ENCODE measurements at places on chromosomes 16 and 17.

DNA sequence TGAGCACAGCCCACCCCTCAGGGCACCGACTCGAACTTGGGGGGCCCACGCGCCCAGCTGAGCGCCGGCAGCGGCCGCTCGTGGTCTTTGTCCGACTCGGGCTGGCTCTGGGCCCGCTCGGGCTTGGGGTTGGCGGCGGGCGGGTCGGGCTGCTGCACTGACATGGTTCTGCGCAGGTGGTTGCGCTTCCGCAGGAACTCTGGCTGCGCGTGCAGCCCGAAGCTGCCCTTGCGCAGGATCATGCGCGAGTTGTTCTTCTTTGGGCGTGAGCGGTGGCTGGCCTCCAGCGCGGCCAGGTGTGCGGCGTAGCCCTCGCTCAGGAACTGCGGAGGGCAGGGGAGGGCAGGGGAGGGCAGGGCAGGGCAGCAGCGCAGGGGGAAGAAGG, 11.1 kb downstream of the PIMREG start:
- DNase-seq, result no peak

- DNase-seq, result peak; percentile 67
These were observed 230.9 kb downstream of the MRTFB start for GRCh38 chr16:14302031-14302398.

GRCh38 chr17:70343114-70343513, 173.8 kb downstream of the KCNJ2 start:
- no peak for DNase-seq

GRCh38 chr17:81973432-81973831, 4.0 kb upstream of the ASPSCR1 start:
- DNase-seq, result no peak

DNA sequence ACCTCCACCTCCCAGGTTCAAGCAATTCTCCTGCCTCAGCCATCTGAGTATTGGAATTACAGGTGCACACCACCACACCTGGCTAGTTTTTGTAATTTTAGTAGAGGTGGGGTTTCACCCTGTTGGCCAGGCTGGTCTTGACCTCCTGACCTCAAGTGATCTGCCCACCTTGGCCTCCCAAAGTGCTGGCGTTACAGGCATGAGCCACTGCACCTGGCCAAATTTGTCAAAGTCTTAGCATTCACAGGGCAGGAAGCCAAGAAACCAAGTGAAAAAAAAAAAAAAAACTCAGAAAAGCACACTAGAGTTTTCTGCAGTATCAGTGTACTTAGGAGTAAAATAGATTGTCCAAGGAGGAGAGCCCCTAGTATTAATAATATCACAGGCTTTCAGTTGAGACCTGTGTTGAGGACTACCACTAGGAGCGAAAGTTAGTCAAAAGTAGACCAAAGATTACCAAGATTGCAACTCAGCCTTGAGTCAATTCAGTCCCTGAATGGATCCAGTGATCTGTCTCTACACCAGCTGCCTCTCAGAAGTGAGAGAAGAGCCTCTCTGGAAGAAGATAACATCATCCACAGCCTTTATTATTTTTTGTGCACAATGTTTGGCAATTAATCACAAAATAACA, 159.7 kb downstream of the CEP112 start:
- no peak for DNase-seq

- no peak for DNase-seq
These were observed 25.1 kb downstream of the C16orf54 start for GRCh38 chr16:29720703-29721102.

GRCh38 chr16:14042706-14043105, 28.4 kb upstream of the MRTFB start:
- DNase-seq, result no peak

DNA sequence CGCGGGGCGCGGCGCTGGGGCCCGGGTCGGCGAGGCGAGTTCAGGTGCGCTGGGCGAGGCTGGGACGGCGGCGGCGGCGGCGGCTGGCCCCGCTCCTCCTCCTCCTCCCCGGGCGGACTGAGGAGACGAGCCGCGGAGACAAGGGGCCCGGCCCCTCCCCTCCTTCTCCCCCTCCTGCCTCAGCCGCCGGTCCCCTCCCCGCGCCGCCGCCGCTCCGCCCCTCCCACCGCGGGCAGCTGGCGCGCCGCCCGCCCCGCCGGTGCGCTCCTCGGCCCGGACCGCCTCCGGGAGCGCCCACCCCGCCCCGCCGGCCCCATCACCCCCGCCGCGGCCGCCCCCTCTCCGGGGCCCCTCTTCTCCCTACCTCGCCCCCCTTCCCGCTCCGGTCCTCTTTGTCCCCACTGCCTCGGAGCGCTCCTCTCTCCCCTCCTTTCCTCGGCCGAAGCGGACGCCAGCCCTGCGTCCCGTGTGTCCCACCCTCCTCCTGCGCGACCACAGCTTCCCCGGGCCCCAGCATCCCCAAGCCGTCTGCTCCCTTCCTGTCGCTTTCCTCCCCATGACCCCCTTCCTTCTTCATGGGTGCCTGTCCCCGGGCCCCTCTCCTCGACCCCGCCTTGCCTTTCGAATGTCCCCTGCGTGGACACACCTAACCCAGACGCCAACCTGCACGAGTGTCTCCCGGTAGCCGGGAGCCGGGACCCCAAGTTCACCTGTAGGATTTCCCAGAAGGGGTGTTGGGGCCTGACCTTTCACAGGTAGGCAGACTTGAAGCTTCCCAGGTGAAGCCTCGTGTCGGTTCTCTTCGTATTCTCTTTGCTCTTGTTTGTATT, at the start of gene TOX3:
TOX3 (minus strand) TSS at position 140 of the 830 bp plus-strand sequence. CDS start 420 bp downstream, outside the sequence.
- no peak for DNase-seq

DNA sequence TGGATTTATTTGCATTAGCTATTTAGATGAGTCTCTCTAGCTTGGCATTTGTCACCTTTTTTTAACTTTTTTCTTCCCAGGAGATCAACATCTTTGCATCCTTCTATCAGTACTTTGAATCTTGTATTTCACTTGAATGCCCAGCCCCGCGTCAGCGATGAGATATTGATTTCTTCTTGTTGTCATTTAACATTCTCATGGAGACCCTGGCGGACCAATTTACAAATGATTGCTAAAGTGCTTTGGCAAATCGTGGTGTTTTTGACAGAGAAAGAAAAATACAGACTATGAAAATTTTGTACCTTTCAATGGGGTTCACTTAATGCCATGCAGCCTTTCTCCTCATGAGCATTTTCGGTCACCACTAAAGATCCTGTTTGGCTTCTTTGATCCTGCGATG, 269.7 kb downstream of the ABCC12 start:
- DNase-seq, result no peak

GRCh38 chr17:80086081-80086480, 15.3 kb upstream of the GAA start:
- no peak for DNase-seq

DNA sequence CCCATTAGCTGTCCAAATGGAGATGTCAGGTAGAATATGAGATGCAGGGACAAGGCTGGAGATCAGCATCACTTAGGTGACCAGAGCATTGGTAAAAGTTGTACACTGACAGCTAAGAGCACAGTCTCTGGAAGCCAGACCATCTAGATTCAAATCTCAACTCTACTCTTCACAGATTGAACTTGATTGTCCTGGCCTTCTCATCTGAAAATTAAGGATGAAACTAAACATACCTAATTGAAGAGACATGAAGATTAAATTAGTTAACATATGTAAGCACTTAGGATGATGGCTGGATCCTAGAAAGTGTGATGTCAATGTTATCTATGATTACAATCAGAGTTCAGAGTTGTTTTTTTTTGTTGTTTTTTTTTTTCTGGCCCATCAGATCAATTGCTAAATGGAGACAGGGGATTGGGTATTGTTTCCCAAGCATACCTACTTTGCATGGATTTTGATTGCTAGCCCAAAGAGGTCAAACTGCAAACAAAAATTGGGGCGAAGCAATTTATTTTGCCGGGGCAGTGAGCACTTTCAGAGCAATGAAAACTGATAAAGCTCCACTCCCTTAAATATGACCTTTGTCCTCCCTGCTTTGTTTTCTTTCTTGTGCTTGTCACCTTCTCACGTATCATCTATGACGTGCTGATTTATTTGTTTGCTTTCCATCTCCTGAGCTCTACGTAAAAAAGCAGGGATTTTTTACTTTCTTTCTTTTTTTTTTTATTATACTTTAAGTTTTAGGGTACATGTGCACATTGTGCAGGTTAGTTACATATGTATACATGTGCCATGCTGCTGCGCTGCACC, 217.6 kb upstream of the CPHXL start:
- no peak for DNase-seq

DNA sequence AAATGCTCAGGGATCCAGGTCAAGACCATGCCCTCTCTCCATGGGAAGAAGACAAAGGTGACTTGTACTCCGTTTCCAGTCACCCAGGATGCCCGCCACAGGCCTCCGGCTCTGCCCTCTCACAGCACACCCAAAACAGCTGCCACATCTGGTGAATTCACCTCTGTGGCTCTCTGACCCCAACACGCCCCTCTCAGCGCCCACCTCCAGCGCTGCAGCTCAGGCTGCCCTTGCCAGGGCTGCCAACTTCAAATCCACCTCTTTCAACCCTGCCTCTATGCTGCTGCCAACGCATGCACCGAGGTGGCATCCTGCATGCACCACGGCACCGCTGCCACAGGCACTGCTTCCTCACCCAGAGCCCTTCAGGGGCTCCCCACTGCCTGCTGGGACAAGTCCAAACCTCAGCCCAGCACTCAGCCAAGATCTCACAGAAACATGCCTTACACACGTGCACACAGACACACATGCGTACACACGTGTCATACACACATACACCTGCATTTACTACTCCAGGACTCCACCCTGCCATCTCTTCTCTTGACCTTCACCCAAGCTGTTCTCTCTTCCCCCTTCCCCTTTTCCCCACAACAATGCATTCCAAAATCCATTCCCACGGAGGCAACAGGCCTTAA, 7.5 kb downstream of the HID1 start:
- DNase-seq, result no peak

- DNase-seq, result no peak
These were observed 16.4 kb upstream of the SMG8 start for GRCh38 chr17:59193336-59193862.

GRCh38 chr16:58753711-58754134, 19.6 kb upstream of the GOT2 start:
- DNase-seq, result no peak

GRCh38 chr16:65574326-65574966, 452.6 kb upstream of the CDH11 start:
- peak; percentile 67 for DNase-seq

DNA sequence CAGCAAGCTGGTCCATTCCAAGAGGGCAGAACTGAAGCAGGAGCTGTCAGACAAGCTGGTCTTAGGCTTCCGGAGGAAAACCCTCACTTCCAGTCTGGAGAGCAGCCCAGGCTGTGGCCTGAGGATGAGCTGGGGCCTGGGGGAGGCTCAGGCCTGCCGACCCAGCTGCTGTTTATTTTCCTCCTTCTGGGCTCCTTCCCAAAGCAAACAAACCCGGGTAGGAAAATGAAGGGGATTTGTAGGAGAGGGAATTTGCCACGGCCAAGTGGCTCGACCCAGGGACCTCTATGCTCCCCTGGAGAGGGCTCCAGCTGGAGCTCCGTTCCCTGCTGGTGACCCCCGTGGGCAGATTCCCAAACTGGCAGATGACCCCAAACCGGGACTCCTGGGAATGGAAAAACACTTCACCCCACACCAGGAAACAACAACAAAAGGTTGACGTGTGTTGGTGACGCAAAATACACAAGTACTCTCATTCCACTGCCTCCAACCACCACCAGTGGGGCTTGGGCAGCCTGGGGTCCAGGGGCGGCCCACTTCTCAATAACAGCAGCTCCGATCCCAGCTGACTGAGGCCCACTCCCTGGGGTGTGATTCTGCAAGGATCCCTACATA, 8.8 kb downstream of the JUP start:
- DNase-seq, result peak; percentile 47

GRCh38 chr17:61385577-61386236, 13.9 kb upstream of the TBX2 start:
- no peak for DNase-seq

DNA sequence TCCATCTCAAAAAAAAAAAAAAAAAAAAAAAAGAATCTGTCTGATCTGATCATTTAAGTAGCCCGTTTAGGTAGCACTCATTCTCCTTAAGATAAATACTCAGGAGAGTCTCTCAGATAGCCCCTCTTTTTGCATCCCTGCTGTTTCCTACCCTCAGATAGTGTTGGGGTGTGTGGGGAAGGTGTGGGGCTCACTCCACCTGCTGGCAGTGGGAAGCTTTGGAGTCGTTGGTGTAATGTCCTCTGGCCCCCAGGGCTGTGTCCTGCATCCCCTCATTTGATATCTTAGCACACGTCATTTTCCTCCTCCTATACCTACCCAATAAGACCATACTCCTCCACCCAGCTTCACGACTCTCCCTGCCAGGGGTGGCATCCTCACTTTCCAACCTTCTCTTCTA, 20.5 kb upstream of the MYH10 start:
- no peak for DNase-seq

GRCh38 chr16:67342616-67343015, 16.0 kb downstream of the LRRC36 start:
- no peak for DNase-seq

GRCh38 chr16:17532338-17532995, 61.7 kb upstream of the XYLT1 start:
- no peak for DNase-seq

DNA sequence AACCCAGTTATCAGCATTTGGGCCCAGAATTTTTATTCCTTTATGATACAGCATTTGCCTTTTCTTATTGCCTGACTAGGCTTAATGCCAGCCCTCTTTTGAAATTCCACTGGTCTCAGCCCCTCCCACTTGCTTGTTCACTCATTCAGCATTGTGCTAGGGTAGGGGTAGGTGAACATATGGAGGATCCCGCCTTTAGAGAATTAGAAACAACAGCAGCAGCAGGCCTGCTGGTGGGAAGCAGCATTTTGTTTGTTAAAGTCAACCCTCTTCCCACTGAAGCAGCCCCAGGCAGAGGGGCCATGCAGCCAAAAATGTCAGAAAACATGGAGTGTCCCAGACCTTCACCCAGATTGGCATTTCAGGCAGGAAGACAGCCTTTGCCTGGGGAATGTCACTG, 1355.2 kb downstream of the CDH8 start:
- DNase-seq, result no peak

GRCh38 chr16:66484453-66485213, 57.5 kb downstream of the BEAN1 start:
- DNase-seq, result no peak

All from amygdala (tissue), 56 donors.